ENCODE measurements at places on chromosomes 2 and 18.

DNA sequence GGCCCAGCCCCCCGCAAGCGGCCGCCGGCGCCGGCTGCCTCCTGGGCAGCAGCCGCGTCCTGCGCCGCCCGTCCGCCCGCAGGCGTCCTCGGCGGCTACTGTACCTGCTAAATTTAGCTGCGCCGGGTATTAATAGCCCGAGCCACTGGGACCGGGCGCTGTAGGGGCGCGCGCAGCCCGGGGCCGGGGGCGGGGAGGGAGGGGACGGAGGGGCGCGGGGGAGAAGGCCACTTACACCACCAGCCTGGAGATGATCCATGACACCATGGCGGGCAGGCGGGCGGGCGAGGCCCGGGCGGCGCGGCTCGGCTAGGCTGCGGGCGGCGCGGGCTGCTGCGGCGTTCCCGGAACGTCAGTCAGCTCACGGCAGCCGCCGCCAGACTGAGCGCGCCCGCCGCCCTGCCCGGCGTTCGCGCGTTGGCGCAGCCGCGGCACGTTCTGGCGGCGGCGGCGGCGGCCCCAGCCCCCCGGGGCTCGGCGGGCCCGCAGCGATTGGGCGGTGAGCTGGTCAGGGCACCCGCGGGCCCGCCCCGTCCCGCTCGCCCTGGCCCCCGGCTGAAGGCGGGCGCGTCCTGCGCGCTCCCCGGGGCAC is at the start of gene REEP1:
TSS of gene REEP1 (minus strand) at position 383 of the 592 bp plus-strand sequence. CDS start at position 267, 116 bp downstream.
- no peak for DNase-seq

DNA sequence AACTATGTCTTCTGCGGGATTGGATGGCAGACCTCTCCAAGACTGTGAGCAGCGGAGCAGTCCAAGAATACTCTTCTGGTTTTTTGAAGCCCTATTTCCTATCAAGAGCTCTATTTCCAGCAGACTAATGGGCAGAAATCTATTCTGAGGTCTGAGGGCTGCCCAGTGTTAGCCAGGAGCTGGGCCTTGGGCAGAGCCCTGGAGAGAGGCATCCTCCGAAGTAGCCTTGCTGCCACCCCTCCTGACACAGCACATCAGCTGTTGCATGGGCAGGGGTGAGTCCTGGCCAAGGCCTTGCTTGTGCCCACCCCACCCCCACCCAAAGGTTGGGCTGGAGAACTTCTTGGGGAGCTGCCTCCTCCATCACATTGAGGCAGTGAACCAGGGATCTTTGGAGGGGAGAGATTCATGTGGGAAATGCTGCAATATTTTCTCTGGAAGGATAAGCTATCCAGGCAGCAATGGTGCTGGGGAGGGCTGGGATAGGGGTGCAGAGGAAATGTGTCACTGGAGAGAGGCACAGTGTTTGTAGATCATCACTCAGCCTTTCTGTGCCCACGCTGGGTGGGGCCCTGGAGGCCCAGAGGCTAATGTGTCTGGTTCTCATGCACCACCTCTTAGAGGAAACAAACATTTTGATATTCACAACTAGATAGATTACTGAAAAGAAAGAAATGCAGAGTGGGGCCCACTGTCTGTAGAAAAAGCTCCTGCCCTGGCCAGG is 104.7 kb downstream of the VSNL1 start:
- DNase-seq: no peak

DNA sequence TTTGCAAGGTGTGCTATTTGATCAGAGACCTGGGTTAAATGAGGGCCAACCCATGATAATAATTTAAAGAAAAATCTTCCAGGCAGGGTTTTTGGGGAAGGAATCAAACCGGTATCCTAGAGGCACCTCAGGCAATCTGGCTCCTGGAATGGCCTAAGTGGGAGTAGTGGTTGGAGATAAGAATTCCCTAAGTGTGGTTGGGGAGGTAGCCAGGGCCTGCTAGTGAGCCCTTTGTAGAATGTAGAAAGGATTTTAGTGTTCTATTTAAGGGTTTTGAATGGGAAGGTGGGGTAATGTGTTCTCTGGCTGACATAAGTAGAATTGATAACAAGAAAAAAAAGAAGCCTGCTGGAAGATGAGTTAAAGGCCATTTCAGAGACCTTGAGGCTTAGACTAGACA is 422.2 kb downstream of the XIRP2 start:
- no peak for DNase-seq

DNA sequence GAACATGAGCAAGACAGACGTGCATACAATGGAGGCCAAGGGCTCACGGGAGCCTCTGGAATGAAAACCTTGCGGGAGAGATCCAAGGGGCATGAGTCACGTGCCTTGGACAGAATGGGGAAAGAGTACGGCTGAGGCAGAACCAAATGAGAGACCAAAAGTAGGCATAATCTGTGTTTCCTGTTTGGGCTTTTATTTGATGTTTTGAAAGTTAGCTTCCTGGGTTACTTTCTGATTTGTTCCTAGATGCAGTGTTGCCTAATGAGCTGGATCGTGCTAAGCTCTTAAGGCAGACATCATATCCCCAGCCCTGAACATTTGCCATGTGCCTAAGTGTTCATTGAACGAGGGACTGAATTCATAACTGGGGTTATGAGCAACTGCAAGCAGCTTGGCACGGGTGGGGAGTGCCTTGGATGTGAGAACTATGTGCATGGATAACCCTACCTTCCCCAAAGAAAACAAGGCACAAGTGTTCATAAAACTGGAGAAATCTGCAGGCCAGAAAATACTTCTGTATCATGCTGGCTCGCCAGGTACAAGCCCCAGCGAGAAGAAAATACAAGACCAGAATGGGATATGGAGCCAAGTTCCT is 60.3 kb upstream of the RPL31 start:
- DNase-seq: no peak
